Activated gamma-delta T cell (primary cell): ENCODE measurements at places on chromosomes 7 and 10.

- no peak for DNase-seq
Observed at GRCh38 chr7:100038326-100038725, 11.2 kb upstream of the ZSCAN21 start.

- no peak for DNase-seq
Observed at GRCh38 chr10:63083904-63084689, 49.0 kb upstream of the NRBF2 start.

- no peak for DNase-seq
Observed at GRCh38 chr10:71090330-71090729, 122.0 kb upstream of the UNC5B start.

GRCh38 chr7:106424476-106425016 lies 139.8 kb upstream of the NAMPT start:
- DNase-seq: no peak

DNA sequence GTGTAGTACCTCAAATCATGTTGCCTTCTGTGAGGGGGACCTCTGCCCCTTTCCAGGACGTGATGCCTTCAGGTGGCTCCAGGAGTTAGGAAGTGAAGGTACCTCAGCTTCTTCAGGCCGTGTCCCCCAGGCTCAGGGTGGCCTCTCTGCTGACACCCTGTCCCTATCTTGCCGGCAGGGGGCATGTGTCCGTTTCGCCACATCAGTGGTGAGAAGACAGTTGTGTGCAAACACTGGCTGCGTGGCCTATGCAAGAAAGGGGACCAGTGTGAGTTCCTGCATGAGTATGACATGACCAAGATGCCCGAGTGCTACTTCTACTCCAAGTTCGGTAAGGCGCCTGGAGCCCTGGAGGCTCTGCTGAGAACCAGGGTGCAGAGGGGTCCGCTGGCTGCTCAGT lies 9.2 kb downstream of the CPSF4 start:
- no peak for DNase-seq
